WTC11 (cell line): ENCODE measurements at places on chromosomes 7 and 10.

DNA sequence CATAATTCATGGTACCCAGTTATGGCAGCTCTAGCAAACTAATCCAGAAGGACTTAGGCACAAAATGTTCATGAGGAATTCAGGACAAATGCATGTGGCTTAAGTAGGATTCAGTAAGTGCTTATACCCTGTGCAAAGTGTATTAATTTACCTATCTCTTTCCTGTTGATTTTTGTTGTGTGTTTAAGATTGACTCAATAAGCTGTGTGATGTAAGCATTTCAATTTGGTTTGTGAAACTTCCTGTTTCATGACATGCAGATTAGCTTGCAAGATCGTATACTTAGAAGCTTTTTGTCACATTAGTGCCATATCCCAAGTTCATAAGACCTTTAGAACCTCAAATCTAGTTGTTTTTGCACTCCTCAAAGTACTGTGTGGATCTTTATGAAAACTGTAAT lies 416.7 kb downstream of the ARL4A start:
- DNase-seq = no peak
- H3K4me3 ChIP-seq = no peak overlapping the region
- no peaks in the 10 kb centered on the region for H3K4me1 ChIP-seq
- H3K27me3 ChIP-seq = no peaks in the 10 kb centered on the region

GRCh38 chr7:16813232-16813616 lies 8.4 kb upstream of the AGR2 start:
- H3K27ac ChIP-seq = no peak overlapping the region
- H3K4me1 ChIP-seq = no peaks in the 10 kb centered on the region
- H3K36me3 ChIP-seq = no peaks in the 10 kb centered on the region
- no peak for DNase-seq
- H3K27me3 ChIP-seq = no peaks in the 10 kb centered on the region
- H3K4me3 ChIP-seq = no peak overlapping the region

- no peaks in the 10 kb centered on the region for H3K27me3 ChIP-seq
- no peak for DNase-seq
- H3K4me3 ChIP-seq = no peak overlapping the region
- H3K4me1 ChIP-seq = peaks cover 26% of the 10 kb centered on the region
- H3K36me3 ChIP-seq = peaks cover 5% of the 10 kb centered on the region
- no peak overlapping the region for H3K27ac ChIP-seq
These were observed 10.4 kb downstream of the SYPL1 start for GRCh38 chr7:106101726-106102125.

GRCh38 chr7:134660242-134660785 lies 13.7 kb downstream of the BPGM start:
- 0 out of 2 replicates have a peak overlapping the region, but pooled peaks have one; percentile 18 for H3K27ac ChIP-seq
- H3K4me3 ChIP-seq = no peak overlapping the region
- H3K4me1 ChIP-seq = peaks cover 14% of the 10 kb centered on the region
- H3K36me3 ChIP-seq = peaks cover 3% of the 10 kb centered on the region; the same call in 1 of the 2 replicates

GRCh38 chr7:139807009-139807408 lies 22.1 kb upstream of the TBXAS1 start:
- H3K27me3 ChIP-seq = peaks cover 6% of the 10 kb centered on the region
- DNase-seq = no peak
- H3K4me1 ChIP-seq = no peaks in the 10 kb centered on the region
- peaks cover 27% of the 10 kb centered on the region for H3K36me3 ChIP-seq
- H3K27ac ChIP-seq = no peak overlapping the region

- no peaks in the 10 kb centered on the region for H3K27me3 ChIP-seq
- no peak for DNase-seq
- H3K36me3 ChIP-seq = no peaks in the 10 kb centered on the region; the same call in 1 of the 2 replicates
- H3K4me3 ChIP-seq = no peak overlapping the region
- peak overlapping the region; percentile 78; the same call in 1 of the 2 replicates for H3K27ac ChIP-seq
These were observed 22.6 kb upstream of the TRIM8 start for GRCh38 chr10:102621443-102622325.

GRCh38 chr10:6052247-6053221 lies 9.6 kb downstream of the IL2RA start:
- no peak overlapping the region for H3K27ac ChIP-seq
- H3K36me3 ChIP-seq = no peaks in the 10 kb centered on the region
- peaks cover 12% of the 10 kb centered on the region for H3K4me1 ChIP-seq
- no peak overlapping the region for H3K4me3 ChIP-seq
- DNase-seq = no peak

DNA sequence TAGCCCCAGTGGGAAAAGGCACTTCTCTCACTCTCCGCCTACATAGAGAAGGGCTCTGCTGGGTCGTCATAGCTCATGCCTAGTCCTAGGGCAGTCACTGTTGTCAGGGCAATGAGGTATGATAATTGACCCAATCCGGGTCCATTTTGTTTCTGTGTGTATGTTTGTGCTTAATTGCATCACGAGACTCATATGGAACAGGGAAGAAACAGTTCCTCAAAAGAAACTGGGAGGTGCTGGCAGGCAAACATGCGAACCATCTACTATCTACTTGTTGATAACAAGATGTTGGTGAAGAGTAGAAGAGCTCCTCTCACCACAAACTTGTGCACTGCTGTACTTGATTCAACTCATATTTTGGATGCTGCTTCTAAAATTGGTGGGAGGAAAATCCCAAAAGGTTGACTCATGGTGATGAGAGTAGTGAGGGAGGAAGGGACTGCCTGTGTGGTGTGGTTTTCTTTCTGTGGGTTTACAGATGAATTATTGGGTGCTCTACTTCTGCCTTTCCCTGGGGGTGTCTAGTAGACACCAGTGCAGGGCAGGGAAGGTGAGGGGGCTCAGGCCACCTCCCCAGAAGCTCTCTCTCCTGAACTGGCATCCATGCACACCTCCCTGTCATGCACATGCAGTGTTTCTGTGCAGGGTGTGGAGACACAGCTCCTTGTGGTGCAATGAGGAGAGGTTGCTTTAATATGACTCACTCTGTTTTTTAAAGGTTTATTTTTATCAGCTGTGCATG lies 29.4 kb downstream of the LSMEM1 start:
- DNase-seq = no peak
- H3K27me3 ChIP-seq = no peaks in the 10 kb centered on the region
- no peak overlapping the region for H3K4me3 ChIP-seq
- H3K4me1 ChIP-seq = no peaks in the 10 kb centered on the region

GRCh38 chr10:48476279-48476982 lies 128.4 kb downstream of the ARHGAP22 start:
- H3K4me3 ChIP-seq = no peak overlapping the region
- H3K4me1 ChIP-seq = peaks cover 42% of the 10 kb centered on the region
- H3K27me3 ChIP-seq = no peaks in the 10 kb centered on the region; the same call in 1 of the 2 replicates
- DNase-seq = no peak

- peaks cover 19% of the 10 kb centered on the region for H3K4me1 ChIP-seq
- H3K27me3 ChIP-seq = peaks cover 4% of the 10 kb centered on the region; the same call in 1 of the 2 replicates
- H3K4me3 ChIP-seq = no peak overlapping the region
- DNase-seq = no peak
- no peaks in the 10 kb centered on the region for H3K36me3 ChIP-seq
These were observed 101.2 kb downstream of the GRID1 start for GRCh38 chr10:86265236-86265894.

- H3K4me1 ChIP-seq = peaks cover 82% of the 10 kb centered on the region
- H3K27me3 ChIP-seq = no peaks in the 10 kb centered on the region
- H3K36me3 ChIP-seq = peaks cover 7% of the 10 kb centered on the region
- H3K4me3 ChIP-seq = no peak overlapping the region
These were observed 2.6 kb downstream of the ZNF775 start for GRCh38 chr7:150381785-150382122.

- peaks cover 22% of the 10 kb centered on the region for H3K4me1 ChIP-seq
- H3K4me3 ChIP-seq = no peak overlapping the region
- H3K36me3 ChIP-seq = peaks cover 7% of the 10 kb centered on the region
- no peak overlapping the region for H3K27ac ChIP-seq
- no peaks in the 10 kb centered on the region; the same call in 1 of the 2 replicates for H3K27me3 ChIP-seq
These were observed 62.4 kb upstream of the C10orf90 start for GRCh38 chr10:126732868-126733267.

- peak overlapping the region; percentile 95 for H3K4me3 ChIP-seq
- peaks cover 80% of the 10 kb centered on the region for H3K27me3 ChIP-seq
- peaks cover 21% of the 10 kb centered on the region for H3K4me1 ChIP-seq
These were observed 1.4 kb upstream of the CREB5 start for GRCh38 chr7:28410628-28411531.

DNA sequence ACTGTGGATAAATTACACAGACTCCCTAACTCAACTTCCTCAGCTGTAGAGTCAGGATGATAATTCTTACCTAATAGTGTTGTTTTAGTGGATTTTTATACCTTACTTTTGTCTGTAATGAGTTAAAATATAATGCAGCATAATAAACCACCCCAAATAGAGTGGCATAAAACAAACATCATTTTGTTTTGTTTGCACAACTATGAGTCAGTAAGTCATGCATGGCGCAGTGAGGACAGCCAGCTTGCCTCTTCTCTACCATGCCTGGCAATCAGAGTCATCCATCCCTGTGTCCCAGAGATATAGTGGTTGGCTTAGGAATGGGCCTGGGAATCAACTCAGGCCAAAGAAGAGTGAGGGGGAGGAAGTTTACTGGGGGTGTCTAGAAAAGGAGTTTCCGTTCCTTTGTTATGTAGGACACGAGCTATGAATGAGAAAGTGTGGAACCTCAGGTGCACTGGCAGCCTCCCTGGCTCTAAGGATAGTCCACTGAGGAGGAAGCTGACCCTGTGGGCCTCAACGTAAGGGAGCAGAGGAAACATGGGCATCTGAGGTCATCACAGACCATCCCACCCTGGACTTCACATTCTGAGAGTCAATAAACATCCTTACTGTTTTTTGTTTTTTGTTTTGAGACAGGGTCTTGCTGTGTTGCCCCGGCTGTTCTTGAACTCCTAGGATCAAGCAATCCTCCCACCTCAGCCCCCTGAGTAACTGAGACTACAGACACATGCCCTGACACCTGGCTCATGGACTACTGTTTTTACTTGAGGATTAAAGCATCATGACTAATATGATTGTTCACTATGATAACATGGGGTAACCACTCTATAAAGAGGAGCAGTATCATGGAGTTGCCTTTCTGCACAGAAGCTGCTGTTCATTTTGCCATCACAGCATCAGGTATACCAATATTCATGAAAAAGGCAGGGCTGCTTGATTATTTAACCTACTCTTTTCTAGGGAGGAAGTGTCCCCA lies 21.0 kb upstream of the GRB10 start:
- H3K27ac ChIP-seq = no peak overlapping the region
- no peaks in the 10 kb centered on the region; the same call in 1 of the 2 replicates for H3K27me3 ChIP-seq

- no peaks in the 10 kb centered on the region for H3K27me3 ChIP-seq
- no peak overlapping the region for H3K4me3 ChIP-seq
- DNase-seq = no peak
- H3K36me3 ChIP-seq = no peaks in the 10 kb centered on the region
- H3K27ac ChIP-seq = no peak overlapping the region
These were observed 131.0 kb upstream of the C1GALT1 start for GRCh38 chr7:7051206-7051877.

- H3K27me3 ChIP-seq = no peaks in the 10 kb centered on the region
- H3K4me1 ChIP-seq = peaks cover 72% of the 10 kb centered on the region
- no peaks in the 10 kb centered on the region for H3K36me3 ChIP-seq
These were observed 55.5 kb downstream of the SORBS1 start for GRCh38 chr10:95505641-95506040.

DNA sequence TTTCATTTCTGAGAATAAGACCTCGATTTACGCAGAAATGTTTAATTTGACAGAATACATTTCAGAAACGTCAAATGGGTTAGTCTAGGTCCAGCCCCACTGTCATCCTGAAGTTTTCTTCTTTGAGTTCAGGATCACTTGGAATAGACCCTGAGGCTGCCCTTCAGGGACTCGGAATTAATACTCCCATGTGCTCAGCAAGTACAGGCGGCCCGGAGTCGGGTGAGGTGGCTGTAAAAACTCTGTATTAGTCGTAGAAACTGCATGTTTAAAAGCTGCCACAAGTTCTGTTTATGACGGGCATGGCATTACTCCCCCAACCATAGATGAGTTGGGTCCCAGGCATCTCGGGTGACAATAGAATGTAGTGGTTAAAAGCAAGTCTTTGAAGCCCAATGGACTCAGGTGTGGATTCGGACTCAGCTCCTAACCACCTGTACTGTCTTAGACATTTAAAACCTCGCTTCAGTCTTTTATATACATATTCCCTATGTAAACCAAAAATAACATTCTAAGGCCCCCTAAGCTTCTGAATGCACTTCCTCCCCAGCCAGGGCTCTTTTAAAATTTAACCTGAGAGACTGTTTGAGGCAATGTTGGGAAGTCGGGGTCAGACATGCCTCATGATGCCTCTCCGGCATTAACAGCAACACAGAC lies 216.3 kb downstream of the ADARB2 start:
- no peaks in the 10 kb centered on the region for H3K36me3 ChIP-seq
- H3K27ac ChIP-seq = no peak overlapping the region
- 0 out of 2 replicates have a peak overlapping the region, but pooled peaks have one; percentile 4 for H3K4me3 ChIP-seq
- H3K4me1 ChIP-seq = peaks cover 33% of the 10 kb centered on the region

DNA sequence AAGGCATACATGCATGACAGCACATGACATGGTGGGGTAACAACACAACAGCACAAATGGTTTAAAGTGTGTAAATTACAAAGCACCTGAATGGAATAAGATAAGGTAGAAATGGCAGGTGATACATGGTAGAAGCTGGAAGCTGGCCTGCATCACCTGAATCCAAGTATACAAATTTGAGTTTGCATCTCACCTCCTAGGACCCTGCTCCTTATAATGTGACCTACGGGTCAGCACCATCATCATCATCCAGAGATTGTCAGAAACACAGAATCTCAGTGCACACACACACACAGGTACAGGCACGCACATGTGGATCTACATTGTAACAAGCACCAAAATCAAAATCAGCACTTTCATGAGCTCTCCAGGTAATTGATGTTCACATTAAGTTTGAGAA lies 1048.2 kb upstream of the AUTS2 start:
- H3K4me1 ChIP-seq = no peaks in the 10 kb centered on the region
- H3K36me3 ChIP-seq = no peaks in the 10 kb centered on the region
- no peak overlapping the region for H3K27ac ChIP-seq
- no peak for DNase-seq
- no peak overlapping the region for H3K4me3 ChIP-seq

- H3K4me1 ChIP-seq = peaks cover 65% of the 10 kb centered on the region
- H3K4me3 ChIP-seq = peak overlapping the region; percentile 80
- H3K36me3 ChIP-seq = peaks cover 11% of the 10 kb centered on the region
- H3K27me3 ChIP-seq = peaks cover 5% of the 10 kb centered on the region; the same call in 1 of the 2 replicates
- no peak for DNase-seq
These were observed 1.0 kb upstream of the FAM20C start for GRCh38 chr7:191105-191980.

DNA sequence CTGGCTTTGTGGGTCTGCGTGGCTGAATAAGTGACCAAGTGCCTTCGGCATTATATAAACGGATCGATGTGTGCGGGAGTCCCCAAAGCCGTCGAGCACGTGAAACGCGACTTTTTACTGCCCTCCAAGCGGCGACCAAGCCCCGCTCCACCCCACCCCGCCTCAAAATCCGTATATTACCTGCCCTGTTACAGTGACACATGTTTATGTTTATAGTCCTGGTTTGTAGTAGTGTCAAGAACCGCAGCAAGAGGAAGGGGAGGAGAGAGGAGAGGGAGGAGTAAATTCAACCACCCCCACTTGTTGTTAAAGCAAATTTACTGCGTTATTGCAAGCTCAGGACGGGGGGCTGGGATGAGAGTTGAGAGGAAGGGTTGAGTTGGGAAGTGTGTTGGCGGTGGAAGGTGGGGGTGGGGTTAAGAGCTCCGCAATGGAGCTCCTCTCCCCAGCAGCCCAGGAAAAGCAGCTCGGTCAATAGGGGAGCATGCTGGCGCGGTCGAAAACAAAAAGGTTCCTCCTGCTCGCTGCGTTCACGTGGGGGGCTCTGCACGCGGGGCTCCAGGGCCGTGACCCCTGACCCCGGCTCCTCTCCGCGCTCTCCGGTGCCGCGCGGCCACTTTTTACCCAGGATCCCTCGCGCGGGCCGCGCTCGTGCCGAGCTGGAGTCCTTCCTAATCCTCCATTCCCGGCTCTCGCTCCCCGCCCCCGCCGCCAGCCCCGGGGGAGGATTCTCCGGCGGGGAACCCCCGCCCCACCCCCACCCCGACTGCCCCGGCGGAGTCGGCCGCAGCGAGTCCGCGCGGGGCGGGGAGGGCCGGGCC lies at the start of gene SKIDA1:
SKIDA1 (minus strand) TSS at position 316 of the 821 bp plus-strand sequence. CDS start 7,860 bp downstream, outside the sequence.
- H3K36me3 ChIP-seq = no peaks in the 10 kb centered on the region
- DNase-seq = peak; percentile 88
- H3K27ac ChIP-seq = peak within 1 kb of the TSS; percentile 99
- H3K4me1 ChIP-seq = peaks cover 53% of the 10 kb centered on the region
